ENCODE measurements at places on chromosomes 12 and 14.
A peak's percentile ranks its signal among the peaks of the same experiment; 100 is the strongest.

GRCh38 chr14:23512156-23512555, 39.4 kb downstream of the ZFHX2 start:
- DNase-seq = no peak

GRCh38 chr14:24255438-24255837, 7.5 kb downstream of the TGM1 start:
- no peak for DNase-seq

- DNase-seq = no peak
Measured at GRCh38 chr12:64273527-64274403, 51.7 kb upstream of the KICS2 start.

- DNase-seq = no peak
Measured at GRCh38 chr12:108495823-108496579, 19.1 kb upstream of the FICD start.

GRCh38 chr12:46266869-46267574, 1.8 kb downstream of the SLC38A1 start:
- peak; percentile 28 for DNase-seq

- DNase-seq = no peak
Measured at GRCh38 chr12:81949841-81950308, 190.7 kb upstream of the PPFIA2 start.

DNA sequence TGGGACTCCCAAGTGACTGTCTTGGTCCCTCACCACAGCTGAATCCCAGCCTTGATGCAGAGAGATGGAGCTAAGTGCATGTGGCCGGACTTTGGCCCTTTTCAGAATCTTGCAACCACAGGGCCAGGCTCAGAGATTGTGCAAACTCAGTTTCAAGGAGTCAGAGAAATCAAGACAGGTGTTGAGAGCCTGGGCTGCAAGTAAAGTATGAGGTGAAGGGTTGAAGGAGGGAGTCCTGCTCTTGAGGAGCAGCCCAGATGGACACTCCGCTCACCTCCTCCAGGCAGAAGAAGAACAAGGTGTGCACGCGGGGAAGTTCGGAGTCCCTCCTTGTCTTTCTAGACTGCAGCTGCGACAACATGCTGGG, 6.3 kb upstream of the BMP4 start:
- no peak for DNase-seq

GRCh38 chr12:123131879-123132402, 18.9 kb downstream of the PITPNM2 start:
- no peak for DNase-seq

- DNase-seq = no peak
Measured at GRCh38 chr14:25868521-25869314, 729.1 kb downstream of the NOVA1 start.

- DNase-seq = no peak
Measured at GRCh38 chr14:76499399-76499798, 123.5 kb downstream of the ESRRB start.

DNA sequence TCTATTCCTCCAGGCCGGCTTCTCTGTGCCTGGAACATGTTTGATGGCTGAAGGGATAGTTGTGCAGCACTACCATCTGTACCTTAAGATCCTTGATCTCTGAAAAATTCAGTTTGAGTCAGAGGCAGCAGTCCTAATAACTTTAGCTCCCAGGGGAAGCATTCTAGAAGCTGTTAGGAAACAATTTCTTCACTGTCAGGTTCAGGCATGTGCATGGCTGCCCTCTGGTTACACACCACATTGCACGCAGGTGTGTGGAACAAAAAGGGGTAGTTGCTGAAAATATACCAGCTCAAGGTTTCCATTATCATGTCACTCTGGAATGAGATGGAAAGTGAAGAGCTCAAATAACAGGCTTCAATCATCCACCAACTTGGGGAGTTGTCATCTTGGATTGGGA, 80.1 kb downstream of the CHST11 start:
- no peak for DNase-seq

GRCh38 chr14:71651228-71651627, 281.0 kb upstream of the RGS6 start:
- DNase-seq = no peak
